Activated gamma-delta T cell treated with anti-CD3 and anti-CD28 coated beads, Interleukin-2, amount 50 U/mL, for 16 hours (primary cell): ENCODE measurements at places on chromosomes 7 and 10.

- no peak for DNase-seq
Observed at GRCh38 chr7:133780912-133781311, 346.2 kb upstream of the LRGUK start.

GRCh38 chr10:15096661-15097010 lies 519 bp upstream of the RPP38 start:
- no peak for DNase-seq

DNA sequence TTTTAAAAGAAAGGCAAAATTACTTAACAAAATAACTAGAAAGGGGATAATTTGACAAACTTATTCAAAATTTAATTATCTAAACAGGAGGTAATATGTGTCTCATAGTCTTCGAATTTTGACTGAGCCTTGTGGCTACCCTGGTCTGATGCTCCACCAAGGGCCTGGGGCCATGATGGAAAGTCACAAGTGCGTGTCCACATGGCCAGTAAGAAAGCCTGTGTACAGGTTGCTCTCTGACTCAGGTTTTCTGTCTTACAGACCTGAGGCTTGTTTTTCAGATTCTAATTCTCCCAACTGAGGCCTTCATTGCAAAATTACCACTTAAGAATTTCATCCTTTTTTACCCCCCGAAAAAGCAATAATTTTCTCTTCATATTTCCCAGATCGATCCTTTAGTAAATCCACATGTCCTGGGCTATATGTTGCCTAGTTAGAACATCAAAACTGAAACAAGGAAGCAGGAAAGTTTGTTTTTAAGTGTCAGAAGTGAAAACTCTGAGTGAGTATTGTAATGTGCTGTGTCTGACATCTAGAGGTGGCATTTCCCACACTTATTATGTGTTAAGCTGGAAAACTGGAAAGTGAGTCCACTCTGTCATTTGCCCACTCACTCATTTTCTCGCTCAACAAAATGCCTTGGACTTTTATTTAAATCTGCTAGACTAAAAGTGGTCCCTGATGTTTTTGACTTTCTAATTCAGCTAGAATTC lies 10.0 kb downstream of the CYP3A43 start:
- no peak for DNase-seq

- DNase-seq: no peak
Observed at GRCh38 chr10:89348481-89348880, 20.7 kb downstream of the IFIT3 start.
